ENCODE measurements at places on chromosomes 1 and 21.

DNA sequence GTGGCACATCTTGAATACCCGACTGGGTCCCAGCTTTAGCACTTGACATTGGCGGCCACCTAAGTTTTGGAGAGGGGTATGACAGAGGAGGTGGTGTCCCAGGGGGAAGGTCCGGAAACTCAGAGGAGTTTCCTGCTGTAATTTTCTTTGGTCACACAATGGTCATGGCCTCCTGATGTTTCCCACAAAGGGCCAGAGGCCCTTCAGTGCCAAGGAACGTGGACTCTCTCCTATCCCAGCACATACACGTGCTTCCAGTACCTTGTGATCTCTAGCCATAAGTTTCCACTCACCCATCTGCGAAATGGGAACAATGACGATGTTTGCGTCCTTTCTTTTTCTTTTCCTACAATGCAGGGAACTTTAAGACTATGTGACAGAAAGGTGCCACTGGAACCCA is 13.2 kb downstream of the CAPN2 start:
- no peak for DNase-seq

- DNase-seq = no peak
Observed at GRCh38 chr1:207027206-207027777, 5.3 kb downstream of the C1orf116 start.

DNA sequence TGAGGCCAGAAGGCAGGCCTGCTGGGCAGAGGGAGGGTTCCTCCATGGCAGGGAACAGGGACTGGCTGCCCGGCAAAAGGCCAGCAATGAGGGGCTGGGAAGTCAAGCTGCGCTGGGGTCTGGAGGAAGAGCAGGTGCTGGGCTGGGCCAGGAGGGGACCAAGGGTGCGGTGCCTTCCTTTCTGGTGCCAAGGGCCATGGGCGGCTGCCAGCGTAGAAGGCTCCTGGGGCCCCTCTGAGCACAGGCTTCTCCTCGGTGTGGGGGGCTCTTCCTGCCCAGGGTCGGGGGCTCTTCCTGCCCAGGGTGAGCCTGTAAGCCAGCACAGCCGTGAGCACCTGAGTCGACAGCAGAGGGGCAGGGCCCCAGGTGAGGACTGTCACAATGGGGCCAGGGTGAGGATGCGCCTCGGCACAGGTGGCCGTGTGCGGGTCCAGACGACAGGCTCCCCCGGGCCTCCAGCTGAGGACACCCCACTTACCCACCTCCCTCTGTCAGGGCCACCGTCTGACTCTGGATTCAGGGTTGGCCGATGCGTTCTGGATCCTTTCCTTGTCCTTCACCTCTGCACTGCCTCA is 10.7 kb upstream of the DNMT3L start:
- no peak for DNase-seq

DNA sequence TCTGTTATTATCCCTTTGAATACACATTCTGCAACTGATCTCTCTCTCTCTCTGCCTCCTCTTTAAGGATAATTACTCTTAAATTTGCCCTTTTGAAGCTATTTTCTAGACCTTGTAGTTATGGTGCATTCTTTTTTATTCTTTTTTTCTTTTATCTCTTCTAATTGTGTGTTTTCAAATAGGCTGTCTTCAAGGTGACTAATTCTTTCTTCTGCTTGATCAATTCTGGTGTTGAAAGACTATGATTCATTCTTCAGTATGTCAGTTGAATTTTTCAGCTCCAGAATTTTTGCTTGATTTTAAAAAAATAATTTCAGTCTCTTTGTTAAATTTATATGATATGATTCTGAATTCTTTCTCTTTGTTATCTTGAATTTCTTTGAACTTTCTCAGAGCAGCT is 95.6 kb upstream of the GPR52 start:
- DNase-seq = no peak

DNA sequence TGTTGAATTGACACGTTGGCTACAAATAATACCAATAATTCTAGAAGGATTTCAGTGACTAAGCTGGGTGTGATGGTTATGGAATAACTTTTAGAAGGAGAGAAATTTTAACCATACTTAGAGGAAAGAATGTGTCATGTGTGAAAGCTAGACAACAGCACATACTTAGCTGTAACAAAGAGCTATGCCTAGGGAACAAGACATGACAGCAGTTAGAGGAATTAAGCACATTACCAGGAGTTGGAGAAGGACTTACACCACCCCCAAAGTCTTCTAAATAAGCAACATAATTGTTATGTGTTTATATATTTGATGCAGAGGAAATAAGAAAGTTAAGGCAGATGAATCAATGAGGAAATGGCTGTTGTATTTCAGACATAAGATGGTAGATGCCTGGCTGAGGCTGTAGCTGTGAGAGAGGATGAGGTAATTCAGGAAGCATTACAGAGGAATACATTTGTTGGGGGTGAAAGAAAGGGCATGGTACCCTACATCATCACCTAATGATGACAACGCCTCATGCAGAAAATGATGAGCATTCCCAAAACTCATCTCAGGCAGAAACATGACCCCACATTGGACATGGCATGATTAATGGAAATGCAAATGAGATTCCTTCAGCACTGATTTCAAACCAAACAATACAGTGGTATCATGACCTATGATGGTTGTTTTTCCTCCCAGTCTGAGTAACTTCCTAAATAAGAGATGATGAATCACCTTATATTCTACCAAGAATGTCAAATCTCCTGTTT is 211.5 kb downstream of the LHX8 start:
- no peak for DNase-seq

- no peak for DNase-seq
Observed at GRCh38 chr1:33624991-33625870, 152.8 kb downstream of the ZSCAN20 start.

GRCh38 chr21:35309316-35309715 is 260.2 kb upstream of the RUNX1 start:
- DNase-seq = no peak

GRCh38 chr1:109508873-109509175 is 703 bp downstream of the AMIGO1 start:
- no peak for DNase-seq

- no peak for DNase-seq
Observed at GRCh38 chr1:224185208-224185607, 2.2 kb downstream of the DEGS1 start.

DNA sequence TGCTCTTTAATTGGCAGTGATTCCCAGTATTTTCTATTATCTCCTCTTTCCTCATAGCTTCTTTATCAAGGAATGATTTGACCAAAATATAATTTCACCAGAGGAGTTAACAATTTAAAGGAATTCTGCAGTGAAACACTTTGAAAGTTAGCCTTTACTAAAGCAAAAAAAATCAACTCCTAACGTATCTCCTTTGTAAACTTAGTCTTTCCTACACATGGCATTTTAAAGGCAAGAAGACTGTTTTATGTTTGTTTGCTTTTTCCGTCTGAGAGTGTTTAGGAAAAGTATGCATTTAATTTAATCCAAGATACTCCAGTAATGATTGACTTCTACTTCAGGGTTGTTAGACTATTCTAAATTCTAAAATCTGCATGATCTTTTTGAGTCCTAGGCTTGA is 15.9 kb downstream of the ATP6V1G3 start:
- no peak for DNase-seq

- no peak for DNase-seq
Observed at GRCh38 chr1:7611421-7612010, 159.6 kb upstream of the VAMP3 start.

DNA sequence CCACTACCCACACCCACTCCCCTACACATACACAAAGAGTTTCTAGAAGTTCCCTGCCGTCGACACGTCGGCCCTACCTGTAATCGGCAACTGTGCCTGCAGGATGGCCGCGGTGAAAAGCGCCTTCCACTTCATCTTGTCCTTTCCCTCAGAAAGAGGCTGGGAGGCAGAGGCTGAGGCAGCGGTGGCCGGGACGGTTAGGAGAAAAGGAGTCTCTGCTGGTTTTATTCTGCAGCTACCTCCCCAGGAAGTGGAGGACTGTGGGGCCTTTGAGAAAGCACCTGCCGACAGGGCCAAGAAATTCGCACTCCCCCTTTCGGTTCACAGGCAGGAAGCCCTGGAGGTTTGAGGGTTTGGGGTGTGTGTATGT is at the start of gene CD247:
Gene CD247, minus strand, starts transcription at position 199 of the 370 bp plus-strand sequence. Its CDS starts 64 bp downstream, at position 135.
- no peak for DNase-seq

GRCh38 chr1:8021676-8022266 is 4.3 kb downstream of the ERRFI1 start:
- no peak for DNase-seq

- no peak for DNase-seq
Observed at GRCh38 chr21:19724081-19724480, 1274.1 kb upstream of the NCAM2 start.

DNA sequence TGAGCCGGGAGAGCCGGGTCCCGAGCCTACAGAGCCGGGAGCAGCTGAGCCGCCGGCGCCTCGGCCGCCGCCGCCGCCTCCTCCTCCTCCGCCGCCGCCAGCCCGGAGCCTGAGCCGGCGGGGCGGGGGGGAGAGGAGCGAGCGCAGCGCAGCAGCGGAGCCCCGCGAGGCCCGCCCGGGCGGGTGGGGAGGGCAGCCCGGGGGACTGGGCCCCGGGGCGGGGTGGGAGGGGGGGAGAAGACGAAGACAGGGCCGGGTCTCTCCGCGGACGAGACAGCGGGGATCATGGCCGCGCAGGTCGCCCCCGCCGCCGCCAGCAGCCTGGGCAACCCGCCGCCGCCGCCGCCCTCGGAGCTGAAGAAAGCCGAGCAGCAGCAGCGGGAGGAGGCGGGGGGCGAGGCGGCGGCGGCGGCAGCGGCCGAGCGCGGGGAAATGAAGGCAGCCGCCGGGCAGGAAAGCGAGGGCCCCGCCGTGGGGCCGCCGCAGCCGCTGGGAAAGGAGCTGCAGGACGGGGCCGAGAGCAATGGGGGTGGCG is 371 bp downstream of the ARID1A start:
- no peak for DNase-seq

DNA sequence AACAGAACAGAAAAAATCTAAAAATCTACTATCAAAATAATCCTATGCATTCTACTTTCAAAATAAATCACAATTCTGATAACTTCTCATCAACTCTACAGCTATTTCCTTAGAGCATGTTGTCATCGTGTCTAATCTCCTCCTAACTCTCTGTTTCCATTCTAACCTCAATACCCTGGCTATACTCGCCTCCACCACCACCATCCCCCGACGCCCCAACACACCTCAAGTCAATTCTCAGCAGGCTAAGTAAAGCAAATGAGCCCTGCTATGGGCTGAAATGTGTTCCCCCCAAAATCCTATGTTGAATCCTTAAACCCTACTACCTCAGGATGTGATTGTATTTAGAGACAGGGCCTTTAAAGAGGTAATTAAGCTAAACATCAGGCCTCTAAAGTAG is 34.6 kb downstream of the NRDC start:
- DNase-seq = no peak

DNA sequence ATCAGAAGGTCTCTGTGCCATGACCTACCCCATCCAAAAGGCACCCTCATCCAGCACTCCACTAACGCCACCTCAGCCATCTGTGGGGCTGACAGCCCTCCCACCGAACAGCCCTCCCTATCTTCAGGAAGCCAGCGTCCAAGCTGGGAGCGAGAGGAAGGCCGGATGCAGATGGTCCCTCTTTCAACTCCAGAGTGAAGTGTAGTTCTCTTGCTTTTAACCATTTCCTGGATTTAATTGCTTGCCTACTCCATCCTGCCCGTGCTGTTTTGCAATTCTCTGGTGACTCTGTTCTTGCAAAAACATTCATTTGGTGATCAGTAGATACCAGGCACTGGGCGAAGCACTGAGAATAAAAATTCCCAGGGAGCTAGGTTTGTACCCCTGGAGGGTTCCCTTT is 8.2 kb upstream of the DYRK1A start:
- no peak for DNase-seq

GRCh38 chr21:29104239-29104708 is 26.2 kb upstream of the MAP3K7CL start:
- no peak for DNase-seq

GRCh38 chr1:114524944-114525343 is 13.9 kb upstream of the TRIM33 start:
- DNase-seq = no peak

DNA sequence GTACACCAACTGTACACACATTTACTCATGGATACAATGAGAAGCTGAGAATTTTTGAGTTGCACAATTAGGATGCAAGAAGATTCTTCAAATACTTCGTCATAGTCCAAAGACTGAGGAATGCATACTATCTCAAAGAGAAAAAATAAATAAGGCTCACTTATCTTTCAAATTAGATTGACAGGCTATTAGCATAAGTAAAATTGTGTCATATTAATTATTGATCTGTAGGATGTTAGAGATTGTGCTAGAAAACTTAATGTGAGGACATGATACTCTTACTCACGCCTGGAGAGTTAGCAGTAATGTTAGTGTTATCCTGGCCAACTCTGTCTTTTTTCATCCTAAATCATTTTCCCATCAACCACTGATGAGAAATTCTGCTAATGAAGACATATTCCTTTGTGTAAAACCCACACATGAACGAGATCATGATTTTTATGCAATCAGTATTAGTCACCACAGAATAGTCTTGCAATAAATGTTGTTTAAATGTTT is 659.0 kb downstream of the LTN1 start:
- DNase-seq = no peak

GRCh38 chr1:172446547-172446946 is 2.7 kb upstream of the PIGC start:
- DNase-seq = no peak

GRCh38 chr1:3895279-3895950 is 4.7 kb downstream of the C1orf174 start:
- DNase-seq = no peak

GRCh38 chr1:236888126-236888525 is 93.0 kb downstream of the MTR start:
- DNase-seq = no peak

DNA sequence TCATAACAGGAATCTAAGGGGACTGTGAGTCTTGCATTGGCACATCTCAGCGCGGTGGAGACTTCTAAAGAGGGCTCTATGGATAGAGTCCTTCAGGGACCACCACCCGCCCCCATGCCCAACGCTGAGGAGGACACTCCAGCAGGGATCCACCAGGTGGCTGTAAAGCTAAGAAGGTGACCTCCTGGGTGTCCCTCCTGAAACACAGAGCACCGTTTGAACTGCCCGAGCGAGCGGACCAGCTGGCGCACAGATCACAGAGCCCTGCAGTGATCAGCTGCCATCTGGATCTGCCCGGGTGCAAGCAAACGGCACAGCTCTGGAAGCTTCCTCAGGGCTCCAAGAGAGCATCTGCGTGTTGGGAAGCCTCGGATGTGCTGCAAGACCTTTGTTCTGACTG is 51.3 kb upstream of the LYST start:
- no peak for DNase-seq
